Activated T-cell treated with anti-CD3 and anti-CD28 coated beads, Interleukin-2, amount 50 U/mL, for 24 hours (primary cell): ENCODE measurements at places on chromosomes 4 and X.
A peak's percentile ranks its signal among the peaks of the same experiment; 100 is the strongest.

GRCh38 chr4:95215043-95215442 is 333.7 kb downstream of the UNC5C start:
- no peak for DNase-seq
- no peak overlapping the region for H3K4me3 ChIP-seq
- H3K27ac ChIP-seq, result no peak overlapping the region
- H3K27me3 ChIP-seq, result no peaks in the 10 kb centered on the region
- no peaks in the 10 kb centered on the region for H3K36me3 ChIP-seq

DNA sequence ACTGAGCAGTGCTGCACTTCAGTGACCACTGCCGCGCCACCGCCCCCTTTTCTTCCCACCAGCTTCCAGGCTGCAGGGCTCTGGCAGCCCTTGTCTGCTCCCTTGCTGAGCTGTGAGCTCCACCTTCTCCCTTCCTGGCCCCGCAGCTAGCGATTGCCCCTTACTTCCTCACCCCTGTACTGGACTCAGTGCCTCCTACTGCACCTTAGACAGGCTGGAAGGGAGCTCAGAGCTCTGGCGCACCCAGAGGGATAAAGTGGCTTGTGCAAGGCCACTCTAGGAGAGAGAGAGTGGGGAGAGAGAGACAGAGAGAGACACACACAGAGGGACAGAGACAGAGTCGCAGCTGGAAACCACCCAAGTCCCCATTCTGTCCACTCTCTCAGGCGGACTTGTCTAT is 6.0 kb downstream of the RASL11B start:
- peaks cover 22% of the 10 kb centered on the region for H3K36me3 ChIP-seq
- H3K4me3 ChIP-seq, result no peak overlapping the region
- no peak for DNase-seq
- H3K27me3 ChIP-seq, result peaks cover 10% of the 10 kb centered on the region

DNA sequence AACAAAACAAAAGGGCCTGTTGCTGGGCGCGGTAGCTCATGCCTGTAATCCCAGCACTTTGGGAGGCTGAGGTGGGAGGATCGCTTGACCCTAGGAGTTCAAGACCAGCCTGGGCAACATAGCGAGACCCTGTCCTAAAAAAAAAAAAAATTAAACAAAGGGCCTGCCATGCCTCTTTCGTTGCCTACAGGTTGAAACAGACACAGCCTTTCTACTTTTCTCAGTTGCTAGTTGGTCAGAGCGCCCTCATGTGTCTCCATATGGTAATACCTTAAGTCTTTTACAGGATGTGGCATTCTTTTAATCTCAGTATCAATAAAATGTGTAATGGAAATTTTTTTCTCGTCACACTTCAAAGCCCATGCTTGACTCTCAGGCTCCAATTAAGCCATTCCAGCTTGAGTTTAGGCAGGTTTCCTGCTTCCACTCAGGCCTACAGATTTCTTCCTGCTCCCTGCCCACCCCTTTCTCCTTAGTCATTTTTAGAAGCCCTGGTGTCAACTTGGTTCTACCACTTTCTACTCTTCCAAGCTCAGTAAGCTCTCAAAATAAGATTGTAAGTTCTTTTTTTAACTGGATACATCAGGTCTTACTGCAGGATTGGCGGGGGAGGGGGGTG is 4.6 kb upstream of the SOWAHD start:
- H3K4me3 ChIP-seq, result peak overlapping the region; percentile 32
- no peak for DNase-seq
- no peaks in the 10 kb centered on the region for H3K36me3 ChIP-seq
- peaks cover 8% of the 10 kb centered on the region for H3K27me3 ChIP-seq
- H3K4me1 ChIP-seq, result peaks cover 48% of the 10 kb centered on the region
- H3K27ac ChIP-seq, result peak overlapping the region; percentile 93

GRCh38 chr4:24850674-24851073 is 55.3 kb downstream of the SOD3 start:
- peaks cover 5% of the 10 kb centered on the region for H3K27me3 ChIP-seq
- no peaks in the 10 kb centered on the region for H3K4me1 ChIP-seq
- no peak for DNase-seq

DNA sequence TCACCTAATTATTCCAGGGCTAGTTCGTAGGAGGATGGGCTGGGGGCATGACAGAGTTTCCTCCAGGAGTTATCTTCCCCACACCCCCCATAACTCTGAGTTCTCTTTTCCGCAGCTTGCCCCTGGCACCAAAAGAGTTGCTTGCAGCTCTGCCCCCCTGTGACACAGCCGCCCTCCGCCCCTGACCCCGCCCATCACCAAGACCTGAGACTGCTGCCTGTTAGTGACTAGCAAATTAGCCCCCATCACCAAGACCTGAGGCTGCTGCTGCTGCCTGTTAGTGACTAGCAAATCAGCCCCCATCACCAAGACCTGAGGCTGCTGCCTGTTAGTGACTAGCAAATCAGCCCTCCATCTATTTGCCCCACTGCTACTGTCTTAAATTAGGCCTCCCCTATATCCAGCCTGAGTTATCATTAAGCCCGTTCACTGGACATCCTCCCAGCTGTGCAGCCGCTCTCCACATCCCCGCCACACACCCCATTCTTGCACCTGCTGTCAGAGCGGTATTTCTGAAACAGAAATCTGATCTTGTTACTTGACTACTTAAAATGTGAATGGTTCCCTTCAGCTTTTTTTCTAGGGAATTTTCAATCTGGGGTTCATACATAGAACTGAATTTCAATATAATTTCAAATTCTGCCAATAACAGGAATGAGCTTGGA is 1.5 kb upstream of the PAPSS1 start:
- H3K4me3 ChIP-seq, result peak overlapping the region; percentile 91
- peak overlapping the region; percentile 94 for H3K27ac ChIP-seq
- DNase-seq, result peak; percentile 69
- H3K4me1 ChIP-seq, result peaks cover 33% of the 10 kb centered on the region
- peaks cover 6% of the 10 kb centered on the region for H3K36me3 ChIP-seq

DNA sequence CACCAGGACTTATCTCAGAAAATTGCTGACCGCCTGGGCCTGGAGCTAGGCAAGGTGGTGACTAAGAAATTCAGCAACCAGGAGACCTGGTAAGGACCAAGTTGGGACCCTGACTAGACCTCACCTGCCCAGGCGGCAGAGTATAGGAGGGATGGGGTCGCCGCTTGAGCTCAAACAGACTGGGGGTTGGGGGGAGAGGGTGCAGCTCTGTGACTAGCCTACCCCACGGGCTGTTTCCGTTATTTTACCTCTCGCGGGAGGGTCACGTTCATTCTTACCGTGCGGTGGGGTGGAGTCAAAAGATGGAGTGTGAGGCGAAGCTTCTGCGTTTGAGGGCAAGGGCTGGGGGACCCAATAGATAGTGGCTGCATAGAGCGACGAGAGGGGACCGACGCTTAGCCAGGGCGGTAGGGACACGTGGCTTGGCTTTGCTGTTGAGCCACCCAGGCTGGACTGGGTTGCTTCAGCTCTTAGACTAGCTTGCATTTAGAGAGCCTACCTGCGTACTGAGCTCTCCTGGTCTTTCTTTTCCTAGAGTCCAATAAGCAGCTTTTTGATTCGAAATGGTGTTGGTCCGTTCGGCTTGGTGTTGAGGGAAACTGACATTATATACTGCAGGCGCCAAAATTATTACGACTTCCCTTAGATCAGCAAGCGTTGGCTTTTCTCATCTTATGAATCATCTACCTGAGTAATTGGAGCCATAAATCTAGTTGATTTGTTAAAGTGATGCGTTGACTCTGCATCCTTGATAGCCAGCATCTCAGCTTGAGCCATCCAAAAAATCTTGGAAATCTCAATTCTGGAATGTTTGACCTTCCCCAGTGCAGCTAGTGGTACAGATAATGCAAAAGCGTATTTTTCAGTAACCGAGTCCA is 591 bp downstream of the PRPS1 start:
- H3K27ac ChIP-seq, result peak overlapping the region; percentile 96
- peaks cover 27% of the 10 kb centered on the region for H3K4me1 ChIP-seq
- DNase-seq, result peak; percentile 67
- peaks cover 17% of the 10 kb centered on the region for H3K27me3 ChIP-seq

GRCh38 chr4:126916049-126916625 is 716.6 kb upstream of the INTU start:
- no peak overlapping the region for H3K4me3 ChIP-seq
- DNase-seq, result no peak
- H3K36me3 ChIP-seq, result no peaks in the 10 kb centered on the region
- H3K4me1 ChIP-seq, result no peaks in the 10 kb centered on the region
- no peak overlapping the region for H3K27ac ChIP-seq
- H3K27me3 ChIP-seq, result no peaks in the 10 kb centered on the region

GRCh38 chr4:165359506-165359905 is 19.3 kb upstream of the CPE start:
- no peak overlapping the region for H3K27ac ChIP-seq
- H3K4me1 ChIP-seq, result no peaks in the 10 kb centered on the region
- H3K36me3 ChIP-seq, result no peaks in the 10 kb centered on the region
- H3K27me3 ChIP-seq, result peaks cover 28% of the 10 kb centered on the region

GRCh38 chr4:132504438-132504837 is 644.7 kb upstream of the PCDH10 start:
- no peaks in the 10 kb centered on the region for H3K36me3 ChIP-seq
- no peaks in the 10 kb centered on the region for H3K4me1 ChIP-seq
- no peak overlapping the region for H3K4me3 ChIP-seq
- no peaks in the 10 kb centered on the region for H3K27me3 ChIP-seq
- no peak overlapping the region for H3K27ac ChIP-seq

DNA sequence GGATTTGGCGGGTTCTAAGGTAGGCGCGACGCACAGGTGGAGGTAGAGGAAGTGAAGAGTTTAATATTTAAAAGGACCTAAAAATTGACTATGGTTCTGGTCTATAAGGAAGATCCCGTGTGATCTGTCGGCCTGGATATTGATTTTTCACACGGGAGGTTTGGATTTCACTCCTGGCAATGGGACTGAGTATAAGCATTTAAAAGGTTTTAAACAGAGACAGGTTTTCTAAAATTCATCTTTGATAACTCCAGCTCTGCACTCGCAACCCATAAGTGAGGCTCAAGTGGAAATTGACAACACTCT is 394 bp upstream of the UXT start:
- H3K4me3 ChIP-seq, result peak overlapping the region; percentile 90
- no peak for DNase-seq
- peaks cover 63% of the 10 kb centered on the region for H3K36me3 ChIP-seq
- H3K27me3 ChIP-seq, result peaks cover 28% of the 10 kb centered on the region
- peaks cover 57% of the 10 kb centered on the region for H3K4me1 ChIP-seq

- no peaks in the 10 kb centered on the region for H3K4me1 ChIP-seq
- no peak overlapping the region for H3K27ac ChIP-seq
- H3K4me3 ChIP-seq, result no peak overlapping the region
- no peaks in the 10 kb centered on the region for H3K36me3 ChIP-seq
- H3K27me3 ChIP-seq, result peaks cover 3% of the 10 kb centered on the region
These were observed 201.5 kb upstream of the FAM241A start for GRCh38 chr4:111943796-111944203.

DNA sequence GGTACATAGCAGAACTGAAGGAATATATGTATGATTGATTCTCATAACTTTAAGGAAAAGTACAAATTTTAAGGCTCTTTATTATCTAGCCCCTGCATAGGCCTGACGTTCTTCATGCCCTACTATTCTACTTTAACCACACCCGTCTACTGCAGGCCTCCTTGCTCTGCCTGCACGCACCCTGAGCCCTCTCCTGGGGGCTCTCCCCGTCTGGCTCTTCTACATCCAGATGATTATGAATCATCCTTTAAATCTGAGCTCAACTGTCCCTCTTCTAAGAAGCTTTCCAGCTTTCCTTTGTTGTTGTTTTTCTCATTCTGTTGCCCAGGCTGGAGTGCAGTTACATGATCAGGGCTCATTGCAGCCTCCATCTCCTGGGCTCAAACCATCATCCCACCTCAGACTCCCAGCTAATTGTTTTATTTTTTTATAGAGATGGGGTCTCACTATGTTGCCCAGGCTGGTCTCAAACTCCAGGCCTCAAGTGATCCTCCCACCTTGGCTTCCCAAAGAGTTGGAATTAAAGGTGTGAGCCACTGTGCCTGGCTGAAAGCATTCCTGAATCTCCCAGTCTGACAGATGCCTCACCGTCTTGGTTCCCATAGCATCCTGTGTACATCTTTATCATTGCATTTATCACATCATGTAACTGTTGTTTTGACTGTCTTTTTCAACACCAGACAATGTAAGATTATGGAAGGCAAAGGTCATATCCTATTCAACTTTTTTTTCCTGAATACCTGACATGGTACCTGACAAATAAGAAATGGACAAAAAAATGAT is 89.2 kb downstream of the WDFY3 start:
- H3K27ac ChIP-seq, result no peak overlapping the region
- DNase-seq, result no peak
- no peaks in the 10 kb centered on the region for H3K27me3 ChIP-seq

GRCh38 chrX:41275661-41276609 is 58.0 kb upstream of the DDX3X start:
- H3K27ac ChIP-seq, result peak overlapping the region; percentile 72
- peak overlapping the region; percentile 76 for H3K4me3 ChIP-seq
- H3K4me1 ChIP-seq, result peaks cover 19% of the 10 kb centered on the region

GRCh38 chrX:22922961-22923360 is 76.8 kb upstream of the DDX53 start:
- H3K27ac ChIP-seq, result no peak overlapping the region
- DNase-seq, result no peak
- H3K4me3 ChIP-seq, result no peak overlapping the region
- H3K27me3 ChIP-seq, result peaks cover 10% of the 10 kb centered on the region
- H3K36me3 ChIP-seq, result no peaks in the 10 kb centered on the region

- peaks cover 25% of the 10 kb centered on the region for H3K27me3 ChIP-seq
- H3K27ac ChIP-seq, result no peak overlapping the region
- H3K4me3 ChIP-seq, result no peak overlapping the region
- no peaks in the 10 kb centered on the region for H3K36me3 ChIP-seq
- no peak for DNase-seq
These were observed 43.8 kb downstream of the FHL1 start for GRCh38 chrX:136191171-136191570.

DNA sequence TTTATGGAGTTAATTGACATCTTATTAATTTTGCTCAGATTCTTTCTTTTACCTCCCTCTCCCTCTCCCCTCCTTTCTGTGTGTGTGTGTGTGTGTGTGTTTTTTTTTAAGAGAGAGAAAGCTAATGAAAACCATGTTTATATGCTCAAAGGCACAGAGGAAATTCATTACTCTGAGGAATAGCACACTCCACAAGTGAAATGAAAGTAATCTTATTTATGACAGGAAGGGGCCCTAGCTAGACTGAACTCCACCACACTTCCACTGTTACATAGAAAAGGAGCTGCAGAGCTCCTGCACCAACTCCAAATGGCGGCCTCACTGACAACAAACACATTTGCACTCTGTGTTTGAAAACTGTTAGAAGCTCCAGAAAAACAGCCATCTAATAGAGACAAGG is 150.6 kb downstream of the RASL11B start:
- peaks cover 34% of the 10 kb centered on the region for H3K4me1 ChIP-seq
- no peak overlapping the region for H3K4me3 ChIP-seq
- H3K36me3 ChIP-seq, result peaks cover 19% of the 10 kb centered on the region
- no peaks in the 10 kb centered on the region for H3K27me3 ChIP-seq
- no peak for DNase-seq
- peak overlapping the region; percentile 81 for H3K27ac ChIP-seq
